Effector CD4-positive, alpha-beta T cell (primary cell): ENCODE measurements at places on chromosomes 3 and 15.

GRCh38 chr15:68789534-68790241 is 31.0 kb downstream of the ANP32A start:
- no peak for DNase-seq

GRCh38 chr15:92891533-92892200 is 8.5 kb upstream of the CHD2 start:
- no peak for DNase-seq

DNA sequence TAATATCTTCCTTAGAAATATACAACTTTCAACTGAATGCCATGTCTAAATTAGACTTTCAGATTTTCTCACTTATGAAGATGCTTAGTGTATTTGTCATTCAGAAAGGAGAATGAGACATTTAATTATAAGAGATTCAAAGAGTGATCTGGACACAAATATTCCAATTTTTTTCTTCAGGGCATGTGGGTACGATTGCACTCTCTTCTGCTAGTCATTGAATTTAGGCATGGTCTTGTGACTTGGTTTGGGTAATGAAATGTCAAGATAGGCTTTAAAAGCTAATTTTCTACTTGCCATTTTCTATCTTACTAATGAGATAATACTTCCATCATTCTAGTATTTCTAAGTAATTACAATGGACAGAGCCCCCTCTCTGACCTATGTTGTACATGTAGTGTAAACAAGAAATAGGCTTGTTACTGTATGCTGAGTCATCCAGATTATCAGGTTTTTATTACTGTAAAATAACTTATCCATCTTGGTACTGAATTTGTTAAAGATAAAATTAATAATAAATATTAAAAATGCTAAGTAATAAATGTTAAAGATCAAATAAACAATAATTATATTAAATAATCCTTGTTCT is 770.8 kb upstream of the BCHE start:
- DNase-seq = no peak

GRCh38 chr3:191301782-191302411 is 27.3 kb upstream of the CCDC50 start:
- DNase-seq = no peak

- DNase-seq = no peak
Observed at GRCh38 chr15:68640791-68641331, 62.1 kb downstream of the CORO2B start.

DNA sequence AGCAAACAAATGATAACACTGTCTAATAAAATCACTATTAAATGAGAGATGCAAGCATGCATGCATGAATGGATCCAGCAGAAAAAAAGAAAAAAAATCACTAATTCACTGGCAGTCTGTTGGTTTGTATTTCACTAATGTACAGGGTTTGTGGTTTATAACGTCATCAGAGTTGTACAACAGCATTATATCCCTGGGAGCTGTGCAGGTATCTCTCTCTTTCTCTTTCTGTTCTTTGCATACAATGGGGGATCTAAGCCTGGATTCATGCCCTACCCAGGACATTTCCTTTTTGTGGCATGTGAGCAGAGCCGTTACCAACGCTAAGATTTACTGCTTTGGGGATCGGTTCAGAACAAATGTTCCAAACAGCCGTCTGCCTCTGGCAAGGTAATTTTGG is 229.5 kb downstream of the SOX2 start:
- no peak for DNase-seq
